Nucleus accumbens (tissue), 56 donors: ENCODE measurements at places on chromosomes 1 and 21.

DNA sequence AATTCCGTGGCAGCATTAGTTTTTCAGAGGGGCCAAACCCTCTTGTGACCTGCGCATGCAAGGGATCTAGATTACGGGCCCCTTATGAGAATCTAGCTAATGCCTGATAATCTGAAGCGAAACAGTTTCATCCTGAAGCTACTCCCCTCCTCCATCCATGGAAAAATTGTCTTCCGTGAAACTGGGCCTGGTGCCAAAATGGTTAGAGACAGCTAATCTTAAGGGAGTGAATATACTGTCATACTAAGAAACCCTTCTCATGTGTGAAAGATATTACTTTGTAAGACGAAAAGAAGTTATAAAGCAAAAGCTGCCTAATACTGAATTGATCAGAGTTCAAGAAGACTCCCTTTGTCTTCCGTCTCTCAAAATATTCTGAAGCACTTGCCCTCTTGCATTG is 166.3 kb downstream of the DUSP10 start:
- no peak for DNase-seq

DNA sequence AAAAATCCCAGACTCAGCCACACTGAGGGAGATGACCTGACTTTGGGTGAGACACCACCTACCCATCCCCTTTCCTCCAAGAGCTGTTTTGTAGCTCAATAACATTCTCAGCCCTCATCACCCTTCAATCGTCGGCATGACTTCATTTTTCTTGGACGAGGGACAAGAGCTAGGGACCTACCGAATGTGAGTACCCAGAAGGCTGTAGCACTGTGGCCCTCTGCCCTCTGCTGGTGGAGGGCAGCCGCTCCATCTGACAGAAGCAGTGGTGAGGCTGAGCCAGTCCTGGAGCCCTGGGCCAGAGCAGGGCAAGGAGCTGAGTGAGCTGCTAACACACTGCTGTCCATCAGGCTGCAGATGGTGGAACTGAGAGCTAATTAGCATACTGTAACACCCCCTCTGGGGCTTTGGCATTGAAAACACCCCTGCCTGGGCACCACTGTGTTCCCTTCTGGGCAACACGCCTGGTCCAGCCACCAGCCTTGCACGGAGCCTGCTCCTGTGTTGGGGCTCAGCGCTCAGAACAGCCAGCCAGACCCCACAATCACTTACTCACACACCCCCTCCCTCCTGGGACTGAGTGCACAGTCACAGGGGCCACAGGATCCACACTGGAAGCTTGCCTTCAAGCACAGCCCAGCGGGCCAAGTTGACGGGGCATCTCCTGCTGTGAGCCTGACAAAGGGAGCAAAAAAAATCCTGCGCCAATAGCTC is 18.3 kb upstream of the ALPL start:
- DNase-seq: peak; percentile 19

- DNase-seq: peak; percentile 50
Measured at GRCh38 chr1:6086762-6087376, 41.2 kb downstream of the KCNAB2 start.

- DNase-seq: no peak
Measured at GRCh38 chr1:46017876-46018503, 114.4 kb downstream of the PIK3R3 start.

DNA sequence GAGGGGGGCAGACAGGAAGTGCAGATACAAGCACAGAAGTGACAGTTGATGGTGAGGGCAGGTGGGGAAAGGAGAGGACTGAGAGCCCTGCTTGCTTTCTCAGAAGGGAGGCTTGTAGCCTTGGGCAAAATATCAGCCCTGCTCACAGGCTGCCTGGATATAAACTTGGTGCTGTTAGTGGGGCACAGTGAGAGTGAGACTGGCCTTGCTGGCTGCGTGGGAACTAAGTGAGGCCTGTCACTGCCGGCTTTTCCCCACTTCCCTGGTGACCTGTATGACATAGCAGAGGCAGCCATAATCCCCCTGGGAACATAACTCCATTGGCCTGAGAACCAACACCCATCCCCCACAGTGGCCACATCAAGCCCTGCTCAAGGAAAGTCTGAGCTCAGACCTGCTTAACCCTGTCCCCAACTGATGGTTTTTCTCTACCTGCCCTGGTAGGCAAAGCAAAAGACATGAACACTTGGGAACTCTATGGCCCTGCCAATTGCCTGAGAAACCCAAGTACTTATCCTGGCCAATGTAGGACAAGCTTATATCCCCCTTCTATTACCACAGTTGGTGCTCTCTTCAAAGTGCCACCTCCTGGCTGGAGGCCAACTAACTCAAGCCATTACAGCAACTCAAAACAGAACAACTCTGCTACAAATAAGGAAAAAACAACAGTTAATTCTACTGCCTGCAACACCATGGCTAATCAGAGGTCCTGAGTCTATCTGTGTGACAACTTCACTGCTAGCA is 472.7 kb downstream of the PLPP3 start:
- DNase-seq: no peak

DNA sequence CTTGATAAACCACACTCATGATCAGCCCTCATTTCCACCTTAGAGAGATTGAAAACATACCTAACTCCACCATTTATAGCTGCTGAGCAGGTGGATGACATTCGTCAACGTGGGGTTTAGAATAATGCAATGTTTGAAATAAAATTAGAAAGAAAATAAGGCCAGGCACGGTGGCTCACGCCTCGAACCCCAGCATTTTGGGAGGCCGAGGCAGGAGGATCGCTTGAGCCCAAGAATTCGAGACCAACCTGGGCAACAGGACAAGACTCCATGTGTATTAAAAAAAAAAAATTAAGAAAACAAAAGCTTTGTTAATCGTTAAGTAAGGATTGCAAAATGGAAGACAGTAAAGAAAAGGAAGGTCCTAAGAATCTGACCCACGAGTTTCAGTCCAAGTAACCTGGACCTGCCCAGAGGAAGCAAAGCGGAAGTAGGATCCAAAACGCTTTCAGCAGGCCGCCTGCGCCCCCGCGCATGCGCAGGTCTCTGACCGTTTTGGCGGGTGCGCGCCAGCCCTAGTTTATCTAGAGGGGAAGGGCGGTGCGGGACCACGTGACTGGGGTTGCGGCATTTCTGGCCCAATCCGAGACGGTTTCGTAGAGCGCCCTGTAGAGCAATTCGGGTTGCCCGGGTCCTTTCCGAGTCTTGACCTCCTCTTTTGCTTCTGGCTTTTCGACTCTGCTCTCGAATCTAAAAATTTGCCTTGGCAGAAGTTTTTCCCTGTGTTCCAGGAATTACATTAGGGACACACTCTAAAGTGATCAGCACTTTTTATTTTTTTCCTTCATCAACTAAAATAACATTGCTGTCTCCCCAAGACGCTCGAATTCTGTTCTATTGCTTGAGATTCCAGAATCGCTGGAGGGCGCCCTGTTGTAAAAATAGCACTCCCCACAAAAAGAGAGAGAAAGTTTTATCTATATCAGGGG is 22.5 kb downstream of the ANP32E start:
- DNase-seq: peak; percentile 91

GRCh38 chr1:44713321-44713781 is 17.6 kb downstream of the RNU5D-1 start:
- DNase-seq: no peak

- no peak for DNase-seq
Measured at GRCh38 chr1:166915941-166916340, 39.9 kb upstream of the TADA1 start.

DNA sequence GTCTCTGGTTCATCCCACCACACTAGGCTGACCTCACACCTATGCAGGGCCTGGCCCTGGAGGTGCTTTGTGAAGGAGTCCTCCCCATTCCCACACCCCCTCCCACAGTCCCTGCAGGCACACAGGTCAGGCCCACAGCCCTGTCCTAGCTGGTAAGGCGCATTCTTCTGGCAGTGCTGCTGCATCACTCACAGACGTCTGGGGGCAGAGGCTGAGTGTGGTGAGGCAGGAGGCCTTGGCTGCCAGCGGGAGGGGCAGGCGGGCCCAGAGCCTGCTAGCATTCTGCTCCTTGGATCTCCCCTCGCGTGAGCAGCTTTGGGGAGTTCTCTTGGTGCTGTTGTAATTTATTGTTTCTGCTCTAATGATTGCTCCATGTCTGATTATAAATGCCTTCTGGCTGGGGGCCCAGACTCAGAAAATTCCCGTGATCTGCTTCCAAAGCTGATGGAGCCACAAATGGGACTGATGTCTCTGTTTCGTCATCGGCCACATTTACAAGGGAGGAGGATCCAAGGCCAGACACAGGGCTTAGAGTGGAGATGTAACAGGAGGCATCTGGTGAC is 62.9 kb downstream of the TRABD2B start:
- no peak for DNase-seq

DNA sequence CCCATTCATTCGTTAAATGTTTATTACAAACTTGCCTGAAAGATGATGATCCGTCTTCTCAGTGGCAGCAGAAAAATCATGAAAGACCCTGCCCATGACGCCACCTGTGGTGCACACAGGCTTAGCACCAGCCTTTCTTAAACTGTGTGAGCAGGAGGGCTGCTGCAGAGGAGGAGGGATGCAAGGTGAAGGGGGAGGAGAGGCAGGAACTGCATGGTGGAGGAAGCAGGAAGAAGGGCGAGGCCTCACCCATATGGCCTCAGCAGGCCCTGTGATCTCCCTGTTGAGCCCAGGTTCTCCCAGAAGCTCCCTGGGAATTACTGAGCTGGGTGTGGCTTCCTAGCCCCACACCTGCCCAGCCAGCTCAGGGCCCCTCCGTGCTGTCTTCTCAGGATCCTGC is 25.0 kb upstream of the RD3 start:
- no peak for DNase-seq

DNA sequence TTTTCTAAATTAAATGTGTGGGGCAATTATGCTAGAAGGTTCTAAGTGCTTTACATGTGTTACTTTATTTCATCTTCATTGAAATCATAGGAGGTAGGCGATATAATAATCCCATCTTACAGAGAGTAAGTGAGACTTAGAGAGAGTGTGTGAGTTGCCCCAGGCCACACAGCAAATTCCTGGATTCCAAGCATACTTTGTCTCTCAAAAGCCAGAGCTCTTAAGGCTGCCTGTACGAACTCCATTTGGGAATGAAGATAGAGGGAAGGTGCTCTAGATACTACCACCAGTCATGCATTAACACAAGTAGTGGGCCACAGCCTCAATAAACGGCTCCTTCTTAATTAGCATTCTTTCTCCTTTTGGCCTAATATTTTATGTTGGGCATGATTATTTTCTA is 170.1 kb downstream of the SIPA1L2 start:
- no peak for DNase-seq

- DNase-seq: no peak
Measured at GRCh38 chr1:159071970-159072582, 4.5 kb downstream of the AIM2 start.

DNA sequence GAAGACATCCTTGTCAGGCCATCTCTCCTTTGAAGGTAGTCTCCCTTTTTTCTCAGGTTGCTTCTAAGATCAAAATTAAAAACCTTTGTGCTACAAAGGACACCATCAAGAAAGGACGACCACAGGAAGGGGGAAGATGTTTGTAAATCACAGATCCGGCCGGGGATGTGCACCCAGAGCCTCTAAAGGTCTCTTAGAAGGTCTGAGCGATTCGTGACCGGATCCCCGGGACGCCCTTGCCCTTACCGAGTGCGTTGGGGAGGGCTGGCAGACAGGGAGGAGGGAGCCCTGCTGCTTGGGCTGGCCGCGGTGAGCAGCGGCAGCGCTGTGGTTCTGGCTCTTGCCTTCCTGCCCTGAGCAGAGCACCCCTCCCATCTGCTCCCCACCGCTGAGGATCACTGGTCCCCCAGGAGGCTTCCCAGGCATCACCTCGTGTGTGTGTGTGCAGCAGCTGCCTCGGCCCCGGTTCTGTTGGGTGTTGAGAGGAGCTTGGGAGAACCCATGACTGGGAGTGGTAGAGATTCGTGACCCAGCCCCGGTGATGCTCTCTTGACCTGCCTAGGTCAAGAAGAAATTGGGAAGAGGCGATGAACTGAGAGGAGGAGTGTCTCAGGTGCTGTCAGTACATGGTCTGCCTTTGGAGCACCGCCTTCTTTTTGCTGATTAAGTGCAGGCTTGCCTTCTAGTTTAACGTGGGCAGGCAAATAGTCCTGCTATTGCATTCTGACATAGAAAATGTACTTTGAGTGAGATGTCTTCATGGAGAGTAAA is 34.5 kb downstream of the AGPAT3 start:
- DNase-seq: no peak

GRCh38 chr1:180003026-180003695 is 48.6 kb downstream of the CEP350 start:
- DNase-seq: no peak

GRCh38 chr1:88504601-88505000 is 179.5 kb upstream of the PKN2 start:
- no peak for DNase-seq

GRCh38 chr1:32508761-32509160 is 30.5 kb upstream of the ZBTB8A start:
- DNase-seq: no peak

DNA sequence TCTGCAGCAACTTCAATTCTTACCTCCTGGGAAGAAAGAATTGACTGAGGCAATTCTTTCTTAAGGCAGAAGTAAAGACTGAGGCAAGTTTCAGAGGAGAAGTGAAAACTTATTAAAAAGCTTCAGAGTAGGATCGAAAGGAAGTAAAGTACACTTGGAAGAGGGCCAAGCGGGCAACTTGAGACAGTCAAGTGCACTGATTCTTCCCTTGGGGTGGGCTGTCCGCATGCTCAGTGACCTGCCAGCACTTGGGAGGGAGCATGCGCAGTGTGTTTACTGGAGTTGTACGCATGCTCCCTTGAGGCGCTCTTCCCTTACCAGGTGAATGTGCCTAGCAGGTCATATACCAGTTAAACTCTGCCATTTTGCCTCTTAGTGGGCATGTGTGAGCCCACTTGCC is 55.3 kb upstream of the NBPF3 start:
- no peak for DNase-seq

DNA sequence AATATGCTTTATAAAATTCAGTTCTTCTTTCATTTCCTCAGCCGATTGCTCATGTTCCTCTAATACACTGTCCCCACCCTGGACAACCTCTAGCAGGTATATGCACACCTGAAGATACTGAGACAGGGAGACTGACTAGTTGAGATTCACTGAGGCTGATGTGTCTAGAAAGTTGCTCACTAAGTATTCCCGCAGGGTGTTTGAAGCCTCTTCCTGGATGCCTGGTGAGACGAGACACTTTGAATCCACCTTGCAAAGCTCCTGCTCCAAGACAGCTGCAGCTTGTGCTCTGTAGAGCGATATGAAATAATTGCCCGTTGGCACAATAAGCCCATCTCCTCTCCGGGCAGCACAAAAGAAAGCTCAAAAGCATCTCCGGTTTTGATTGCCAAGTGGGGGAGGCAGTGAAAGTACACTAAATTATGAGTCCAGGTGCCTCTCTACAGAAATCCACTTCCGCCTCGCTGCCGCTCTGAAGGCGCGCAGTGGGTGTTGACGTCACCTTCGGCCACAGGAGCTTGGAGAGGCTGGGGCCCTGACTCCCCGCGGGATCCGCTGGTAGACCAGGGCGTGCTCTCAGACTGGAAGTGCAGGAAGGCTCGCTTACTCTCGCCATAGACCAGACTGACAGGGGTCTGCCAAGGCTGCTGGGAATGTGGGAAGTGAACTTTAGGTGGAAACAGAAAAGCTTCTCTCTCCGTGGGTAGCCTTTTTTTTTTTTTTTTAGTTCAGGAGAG is 46.3 kb downstream of the GPA33 start:
- no peak for DNase-seq

GRCh38 chr1:48908606-48909005 is 131.9 kb upstream of the BEND5 start:
- DNase-seq: no peak
